Stimulated activated CD8-positive, alpha-beta memory T cell treated with anti-CD3 and anti-CD28 coated beads, Interleukin-4, amount 100 ng/mL, for 1 hour (primary cell): ENCODE measurements at places on chromosomes 1 and 21.

DNA sequence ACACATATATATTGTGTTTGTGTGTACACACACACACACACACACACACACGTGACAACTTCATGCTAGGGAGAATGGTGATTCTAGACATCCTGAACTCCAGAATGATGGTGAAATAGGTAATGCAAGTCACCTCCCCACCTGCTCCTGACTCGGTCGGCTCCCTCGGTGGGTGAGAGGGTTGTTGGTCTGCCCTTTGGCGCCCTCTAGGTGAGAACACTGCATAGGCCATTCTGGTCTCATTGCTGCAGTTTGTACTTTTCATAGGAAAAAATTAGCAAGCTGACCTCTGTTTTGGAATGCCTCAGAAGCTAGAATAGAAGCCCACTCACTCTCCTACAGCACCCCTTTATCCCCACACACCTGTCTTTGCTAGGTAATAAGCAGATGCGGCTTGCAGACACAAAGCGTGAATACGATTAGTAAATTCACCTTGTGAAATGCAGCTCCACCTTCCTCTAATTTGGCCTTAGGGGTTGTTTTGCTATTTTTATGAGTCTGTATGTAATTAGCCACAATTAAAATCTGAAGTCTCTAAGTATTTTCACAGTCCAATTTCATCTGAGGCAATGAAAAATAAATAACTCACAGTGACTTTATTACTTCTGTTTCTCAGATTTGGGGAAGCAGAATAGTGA, 130.0 kb upstream of the KCNJ15 start:
- DNase-seq: no peak

- DNase-seq: no peak
These were observed 180.7 kb downstream of the GRIK3 start for GRCh38 chr1:36853638-36854037.

- peak; percentile 3 for DNase-seq
These were observed 186.5 kb downstream of the FASLG start for GRCh38 chr1:172845371-172845770.

DNA sequence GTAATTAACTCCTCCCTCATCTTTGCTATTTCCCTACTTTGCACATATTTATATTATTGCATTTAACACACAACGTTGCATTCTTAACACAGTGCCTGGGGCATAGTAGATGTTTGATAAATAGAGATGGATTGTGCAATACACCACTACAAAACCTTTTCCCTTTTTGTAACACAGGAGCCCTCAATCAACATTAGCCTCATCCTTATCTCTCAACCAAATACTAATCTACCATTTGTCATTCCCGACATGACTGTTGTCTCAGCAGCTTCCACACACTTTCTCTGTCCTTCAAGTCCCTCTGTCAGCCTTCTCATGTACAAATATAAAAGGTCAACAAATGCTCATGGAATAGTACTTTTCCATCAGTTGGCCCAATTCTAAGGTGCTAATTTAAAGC, 78.9 kb upstream of the KCNK2 start:
- no peak for DNase-seq

- DNase-seq: no peak
These were observed 44.9 kb upstream of the APOBEC4 start for GRCh38 chr1:183697814-183698590.
